Ovary (tissue), 10 donors: ENCODE measurements at places on chromosomes 1 and 21. TPM values are rescaled to one million over a fixed set of nuclear protein-coding genes. Genes with fewer than 3 reads are reported as not detected.
A peak's percentile ranks its signal among the peaks of the same experiment; 100 is the strongest.

GRCh38 chr1:66996018-66996682, 57.8 kb downstream of the SLC35D1 start:
- H3K4me1 ChIP-seq, result no peaks in the 10 kb centered on the region
- H3K27me3 ChIP-seq, result no peaks in the 10 kb centered on the region
- no peak overlapping the region for H3K27ac ChIP-seq
- no peaks in the 10 kb centered on the region for H3K36me3 ChIP-seq

DNA sequence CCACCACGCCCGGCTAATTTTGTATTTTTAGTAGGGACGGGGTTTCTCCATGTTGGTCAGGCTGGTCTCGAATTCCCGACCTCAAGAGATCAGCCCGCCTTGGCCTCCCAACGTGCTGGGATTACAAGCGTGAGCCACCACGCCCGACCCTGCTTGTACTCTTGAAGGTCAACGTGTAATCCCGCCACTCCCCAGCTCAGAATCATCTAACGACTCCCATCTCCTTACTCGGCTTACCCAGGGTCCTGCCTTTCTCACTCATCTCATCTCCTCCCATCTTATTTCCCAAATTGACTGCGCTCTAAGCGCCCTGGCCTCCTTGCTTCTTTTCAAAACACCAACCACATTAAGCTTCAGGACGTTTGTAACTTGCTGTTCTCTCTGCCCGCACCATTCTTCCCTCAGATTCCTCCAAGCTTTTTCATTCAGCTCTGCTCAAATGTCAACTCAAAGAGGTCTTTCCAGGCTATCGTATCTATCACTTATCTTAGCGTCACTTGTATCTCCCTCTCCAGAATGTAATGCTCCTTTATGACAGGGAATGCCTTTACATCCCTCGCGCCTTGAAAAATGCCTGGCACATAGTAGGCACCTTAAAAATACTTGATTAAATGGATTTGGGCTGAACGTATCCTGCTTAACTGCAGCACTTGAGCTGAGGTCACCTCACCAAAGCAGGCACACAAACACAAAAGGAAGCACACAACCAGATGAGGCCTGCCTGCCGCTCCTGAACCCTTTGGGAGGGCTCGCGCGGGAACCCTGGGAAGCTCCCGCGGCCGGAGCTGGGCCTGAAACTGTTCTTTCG, 1.4 kb upstream of the USP1 start:
- peaks cover 2% of the 10 kb centered on the region for H3K4me1 ChIP-seq
- no peaks in the 10 kb centered on the region for H3K27me3 ChIP-seq
- peak overlapping the region; percentile 84 for H3K27ac ChIP-seq
- H3K36me3 ChIP-seq, result no peaks in the 10 kb centered on the region
- peak overlapping the region; percentile 88 for H3K4me3 ChIP-seq

DNA sequence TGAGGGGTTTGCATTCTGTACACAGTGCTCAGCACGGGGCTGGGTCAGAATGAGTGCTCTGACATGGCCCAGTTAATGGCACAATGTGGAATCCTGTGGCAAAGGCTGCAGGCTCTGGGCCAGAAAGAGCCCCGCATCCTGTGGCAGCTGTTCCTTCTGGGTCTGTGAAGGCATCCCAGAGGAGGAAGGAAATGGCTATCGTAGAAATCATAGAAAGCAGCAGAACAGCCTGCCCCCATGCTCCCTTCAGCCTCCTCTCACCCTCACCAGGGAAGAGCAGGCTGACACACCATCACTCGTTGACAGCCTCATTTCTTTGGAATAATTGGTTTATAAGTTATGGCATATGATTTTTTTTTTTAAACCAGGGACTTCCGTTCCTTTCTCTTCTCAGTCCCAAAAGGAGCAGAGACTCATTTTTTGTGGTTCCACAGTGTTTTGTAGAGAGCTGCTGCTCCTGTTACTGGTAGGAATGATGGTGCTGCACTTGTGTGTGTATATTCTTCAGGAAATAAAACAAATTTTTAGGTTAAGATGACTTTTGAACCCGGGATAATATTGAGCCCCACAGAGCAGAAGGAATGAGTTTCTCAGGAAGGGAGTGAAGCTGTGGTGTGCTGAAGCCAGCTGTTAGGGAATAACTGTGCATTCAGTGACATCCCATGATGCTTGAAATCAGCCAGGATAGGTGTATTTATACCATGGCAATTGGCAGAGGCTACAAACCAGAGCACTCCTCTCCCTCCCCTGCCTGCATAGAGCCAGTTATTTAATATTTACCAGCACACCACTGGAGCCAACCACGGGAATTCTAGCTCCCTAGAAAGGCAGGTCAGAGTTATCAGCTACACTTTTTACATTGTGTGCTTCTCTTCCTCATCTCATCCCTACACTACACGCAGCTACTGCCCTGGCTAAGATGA, 32.0 kb downstream of the PLXNA2 start:
- DNase-seq, result no peak
- no peak overlapping the region for H3K4me3 ChIP-seq
- H3K27ac ChIP-seq, result no peak overlapping the region

DNA sequence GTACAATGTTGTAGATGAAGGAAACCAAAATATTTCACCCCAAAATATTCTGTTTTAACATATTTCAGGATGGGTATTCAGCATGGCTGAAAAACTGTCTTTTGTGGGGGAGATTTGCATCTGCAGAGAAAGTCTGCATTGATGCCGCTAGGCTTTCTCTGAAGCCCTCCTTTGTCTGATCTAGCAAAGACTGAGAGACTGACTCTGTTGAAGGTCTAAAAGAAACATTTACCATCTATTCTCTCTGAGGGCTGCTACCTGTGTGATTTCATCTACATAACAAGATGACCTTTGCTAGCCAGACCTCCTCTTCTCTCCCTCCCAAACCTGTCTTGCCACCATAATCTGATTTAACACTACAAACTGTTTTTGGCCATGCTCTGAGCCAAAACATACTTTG, 12.4 kb upstream of the MT1HL1 start:
- H3K4me3 ChIP-seq, result no peak overlapping the region
- no peak overlapping the region for H3K27ac ChIP-seq
- H3K36me3 ChIP-seq, result no peaks in the 10 kb centered on the region
- DNase-seq, result no peak

- no peaks in the 10 kb centered on the region for H3K36me3 ChIP-seq
- H3K4me3 ChIP-seq, result no peak overlapping the region
- H3K4me1 ChIP-seq, result peaks cover 2% of the 10 kb centered on the region
- H3K27ac ChIP-seq, result no peak overlapping the region
- no peak for DNase-seq
- no peaks in the 10 kb centered on the region for H3K27me3 ChIP-seq
These were observed 5.2 kb upstream of the KAZN start for GRCh38 chr1:14593302-14593701.

GRCh38 chr1:4367230-4367777, 287.1 kb upstream of the AJAP1 start:
- H3K27me3 ChIP-seq, result no peaks in the 10 kb centered on the region
- no peak overlapping the region for H3K4me3 ChIP-seq
- no peak overlapping the region for H3K27ac ChIP-seq
- no peaks in the 10 kb centered on the region for H3K4me1 ChIP-seq
- H3K36me3 ChIP-seq, result no peaks in the 10 kb centered on the region

GRCh38 chr1:19067182-19067911, 110.9 kb upstream of the IFFO2 start:
- DNase-seq, result peak; percentile 50
- H3K4me1 ChIP-seq, result no peaks in the 10 kb centered on the region
- H3K36me3 ChIP-seq, result no peaks in the 10 kb centered on the region
- no peak overlapping the region for H3K4me3 ChIP-seq
- no peak overlapping the region for H3K27ac ChIP-seq

IL20 gene
- not detected for total RNA-seq

AMY1C gene
- total RNA-seq, result 9.1 TPM

GBP4 gene
- 23.7 TPM for total RNA-seq

GPR161 gene
- total RNA-seq, result 21.5 TPM
